ENCODE measurements at places on chromosomes 11 and 22.

- no peak for DNase-seq
These were observed 200.3 kb upstream of the MTNR1B start for GRCh38 chr11:92769112-92769511.

DNA sequence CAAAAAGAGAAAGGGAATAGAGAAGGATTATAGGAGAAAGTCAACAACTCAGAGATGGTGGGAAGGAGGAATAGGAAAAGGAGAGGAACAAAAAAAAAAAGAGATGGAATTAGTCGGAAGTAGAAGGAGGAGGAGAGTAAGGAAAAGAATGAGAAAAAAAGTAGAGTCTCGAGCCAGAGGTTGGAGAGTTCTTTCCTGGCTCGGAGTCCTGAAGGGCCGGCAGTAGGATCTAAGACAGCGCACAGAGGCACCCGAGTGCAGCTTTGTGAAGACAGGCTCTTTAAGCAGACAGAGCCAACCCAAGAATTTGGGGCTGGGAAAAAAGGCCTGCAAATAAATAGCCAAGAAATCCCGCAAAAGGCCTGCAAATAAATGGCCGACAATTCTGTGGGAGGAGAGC lies 170.4 kb upstream of the CCDC90B start:
- no peak for DNase-seq

GRCh38 chr11:65485920-65486219 lies 13.0 kb upstream of the MALAT1 start:
- no peak for DNase-seq

DNA sequence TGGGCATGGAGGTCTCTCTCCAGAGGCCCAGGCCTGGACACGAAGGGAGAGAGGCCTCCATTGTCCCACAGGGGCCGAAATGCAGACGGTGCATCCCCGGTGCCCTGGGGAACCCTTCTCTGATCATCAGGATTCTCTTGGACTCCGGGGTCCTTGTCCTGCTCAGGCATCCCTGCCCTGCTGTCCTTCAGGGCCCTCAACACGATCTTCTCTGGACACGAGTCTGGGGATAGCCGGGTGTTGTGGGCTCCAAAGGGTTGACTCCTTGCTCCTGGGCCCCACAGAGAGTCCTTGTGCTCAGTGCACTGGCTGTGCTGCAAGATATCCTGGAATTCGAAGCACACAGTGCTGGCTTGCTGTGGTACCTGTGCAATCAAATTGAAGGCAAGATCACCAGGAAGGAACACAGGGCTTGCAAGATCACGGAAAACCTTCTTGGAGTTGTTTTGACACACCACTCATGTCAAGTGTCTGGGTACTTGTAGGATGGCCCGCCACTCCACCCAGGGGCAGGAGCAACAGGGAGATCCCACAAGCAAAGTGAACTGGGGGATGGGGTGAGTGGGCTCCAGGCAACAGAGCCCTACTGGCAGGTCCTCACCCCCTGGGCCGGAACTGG lies 61.3 kb upstream of the PRODH start:
- no peak for DNase-seq

DNA sequence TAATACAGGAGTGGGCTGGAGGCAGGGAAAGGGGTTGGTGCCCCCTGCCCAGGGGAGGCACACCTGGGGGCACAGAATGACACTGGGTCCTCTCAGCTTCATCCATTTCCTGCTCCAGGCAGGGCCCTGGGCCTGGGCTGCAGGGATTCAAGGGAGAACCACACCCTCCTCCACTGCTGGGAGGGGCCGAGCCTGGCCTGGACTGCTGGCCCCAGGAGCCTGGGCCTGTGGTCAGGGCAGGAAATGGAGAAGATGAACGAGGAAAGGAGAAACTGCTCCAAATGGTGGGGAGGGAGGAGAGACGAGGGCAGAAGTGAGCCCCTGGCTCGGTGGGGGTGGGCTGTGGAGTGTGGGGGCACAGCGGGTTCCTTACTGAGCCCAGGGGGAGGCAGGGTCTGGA lies 38.1 kb upstream of the KCNQ1OT1 start:
- DNase-seq, result no peak

DNA sequence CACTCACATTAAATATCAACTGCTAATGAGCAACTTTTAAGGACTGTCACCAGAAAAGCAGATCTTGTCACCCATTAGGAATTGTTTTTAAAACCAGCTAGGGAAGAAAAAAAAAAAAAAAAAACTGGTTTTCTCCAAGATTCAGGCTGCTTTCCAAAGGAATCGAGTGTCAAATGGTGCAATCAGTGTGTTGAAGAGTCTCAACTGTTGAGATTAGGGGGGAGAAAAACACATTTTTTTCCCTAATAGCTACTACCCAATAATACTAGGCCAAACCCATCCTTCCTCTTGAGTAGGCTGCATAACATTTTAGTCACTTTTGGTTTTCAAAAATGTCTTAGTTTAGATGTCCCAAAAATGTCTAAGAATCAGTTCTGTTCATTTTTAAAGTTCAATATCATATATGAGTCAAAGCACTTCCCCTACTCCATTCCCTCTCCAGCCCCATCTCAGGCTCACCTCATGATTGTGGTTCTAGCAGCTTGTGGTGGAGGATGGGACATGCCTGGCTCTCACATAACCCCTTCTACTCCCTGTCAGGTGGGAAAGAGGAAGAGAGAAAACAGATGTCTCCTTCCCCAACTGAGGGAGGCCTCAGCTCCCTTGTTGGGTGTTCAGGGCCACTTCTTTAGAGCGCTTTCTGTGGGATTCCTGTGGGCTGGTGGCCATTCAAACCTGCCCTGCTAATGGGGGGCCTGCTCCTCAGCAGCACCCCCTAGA lies 193.6 kb downstream of the CWF19L2 start:
- no peak for DNase-seq

- DNase-seq, result no peak
These were observed 509.9 kb upstream of the B3GAT1 start for GRCh38 chr11:134921938-134922337.

DNA sequence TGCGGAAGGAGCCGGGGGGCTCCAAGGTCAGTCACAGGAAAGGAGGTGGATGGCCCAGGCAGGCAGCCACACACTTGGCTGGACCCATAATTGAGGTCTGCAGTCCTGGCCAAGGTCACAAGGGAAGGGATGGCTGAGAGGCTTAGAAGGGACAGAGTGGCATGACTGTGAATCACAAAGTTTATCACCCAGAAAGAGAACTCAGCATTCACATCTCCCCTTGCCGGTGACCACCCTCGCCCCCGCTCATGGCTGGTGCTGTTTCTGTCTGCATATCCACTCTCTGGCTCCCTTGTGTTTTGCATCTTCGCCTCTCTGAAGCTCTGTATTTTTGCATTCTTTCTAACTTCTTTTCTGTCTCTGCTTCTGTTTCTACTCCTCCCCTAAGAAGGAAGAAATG lies 117.5 kb downstream of the FEZ1 start:
- DNase-seq, result no peak

DNA sequence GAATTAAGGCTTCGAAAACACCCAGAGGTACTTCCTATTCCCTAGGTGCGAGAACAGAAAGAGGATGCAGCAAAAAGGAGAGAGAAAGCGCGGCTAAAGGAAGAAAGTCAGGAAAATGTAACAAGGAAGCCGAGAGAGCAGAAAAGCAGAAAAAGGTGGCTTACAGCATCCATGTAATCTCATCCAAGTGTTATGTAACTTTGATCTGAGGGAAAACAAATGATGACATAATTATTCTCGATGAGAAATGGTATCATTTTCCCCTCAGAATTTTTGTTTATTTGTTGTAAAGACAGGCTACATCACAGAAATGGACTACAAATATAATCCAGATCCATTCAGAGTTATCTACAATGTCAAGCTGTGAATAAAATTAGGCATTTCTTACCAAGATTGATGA lies 69.1 kb upstream of the APOA1 start:
- no peak for DNase-seq

DNA sequence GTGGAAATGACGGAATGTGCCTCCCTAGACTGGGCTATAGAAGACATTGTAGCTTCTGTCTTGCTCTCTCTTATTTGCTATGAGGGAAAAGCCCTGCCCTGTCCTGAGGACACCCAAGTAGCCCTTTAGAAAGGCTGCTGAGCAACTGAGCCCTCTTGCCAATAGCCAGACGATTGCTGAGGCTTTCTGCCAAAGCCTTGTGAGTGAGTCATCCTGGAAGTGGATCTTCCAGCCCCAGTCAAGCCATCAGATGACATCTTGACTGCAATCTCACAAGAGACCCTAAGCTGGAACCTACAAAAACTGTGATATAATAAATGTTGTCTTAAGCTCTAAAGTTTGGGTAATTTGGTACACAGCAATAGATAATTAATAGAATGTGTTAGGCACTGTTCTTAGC lies 3.9 kb upstream of the TRAF6 start:
- DNase-seq, result no peak

DNA sequence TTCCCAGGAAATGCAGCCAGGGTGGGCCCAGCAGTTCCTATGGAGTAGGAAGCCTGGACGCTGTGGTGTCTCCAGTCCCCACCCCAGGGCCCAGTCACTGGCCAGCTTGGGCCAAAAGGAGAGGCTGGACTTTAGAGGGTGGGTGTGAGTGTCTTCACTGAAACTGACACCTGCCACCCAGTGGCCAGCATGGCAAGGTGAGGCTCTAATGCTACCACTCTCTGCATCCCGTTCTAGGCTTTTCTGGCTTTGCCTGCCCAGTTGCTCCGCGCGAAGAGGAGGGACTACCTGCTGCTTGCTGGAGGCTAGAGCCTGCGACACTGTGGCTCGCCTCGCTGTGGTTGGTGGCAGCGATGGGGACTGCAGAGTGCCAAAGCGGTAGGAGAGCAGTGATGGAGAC lies 35.4 kb downstream of the C22orf42 start:
- DNase-seq, result no peak

DNA sequence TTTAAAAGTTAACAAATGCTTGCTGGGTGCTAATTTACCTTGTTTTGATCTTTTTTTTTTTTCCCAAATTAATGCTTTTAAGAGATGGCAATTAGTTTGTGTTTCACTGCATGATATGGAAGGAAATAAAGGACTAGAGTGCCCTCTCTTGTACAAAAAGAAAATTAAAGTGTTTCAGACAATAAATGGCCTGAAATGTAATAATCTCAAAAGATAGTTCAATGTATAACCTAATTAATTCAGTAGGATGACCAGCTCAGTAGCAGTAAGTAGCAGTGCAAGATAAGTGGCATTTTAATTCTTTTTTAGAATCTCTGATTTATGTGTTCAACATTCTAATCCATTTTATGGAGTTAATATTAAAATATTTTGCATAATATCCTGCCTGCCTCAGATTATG lies 39.9 kb upstream of the MYO18B start:
- no peak for DNase-seq
